ENCODE measurements at places on chromosomes 7 and 10.

DNA sequence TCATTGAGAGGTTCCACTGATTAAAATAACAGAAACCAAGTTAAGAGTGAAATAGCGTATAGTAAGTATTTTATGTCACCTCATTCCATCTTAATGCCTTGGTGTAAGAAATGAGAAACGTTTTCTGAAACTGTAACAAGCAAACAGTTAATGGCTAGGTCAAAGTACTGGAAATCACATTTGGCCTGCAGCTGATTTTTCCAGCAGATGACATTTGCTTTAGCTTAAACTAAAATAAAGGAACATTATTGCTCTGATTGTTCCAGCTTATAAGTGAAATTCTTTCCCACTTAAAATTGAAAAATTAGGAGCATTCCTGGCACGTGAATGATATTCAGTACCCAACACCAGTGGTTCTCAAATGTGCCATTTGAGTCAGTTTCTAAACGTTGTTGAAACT is 213.6 kb upstream of the DPP6 start:
- DNase-seq: no peak

DNA sequence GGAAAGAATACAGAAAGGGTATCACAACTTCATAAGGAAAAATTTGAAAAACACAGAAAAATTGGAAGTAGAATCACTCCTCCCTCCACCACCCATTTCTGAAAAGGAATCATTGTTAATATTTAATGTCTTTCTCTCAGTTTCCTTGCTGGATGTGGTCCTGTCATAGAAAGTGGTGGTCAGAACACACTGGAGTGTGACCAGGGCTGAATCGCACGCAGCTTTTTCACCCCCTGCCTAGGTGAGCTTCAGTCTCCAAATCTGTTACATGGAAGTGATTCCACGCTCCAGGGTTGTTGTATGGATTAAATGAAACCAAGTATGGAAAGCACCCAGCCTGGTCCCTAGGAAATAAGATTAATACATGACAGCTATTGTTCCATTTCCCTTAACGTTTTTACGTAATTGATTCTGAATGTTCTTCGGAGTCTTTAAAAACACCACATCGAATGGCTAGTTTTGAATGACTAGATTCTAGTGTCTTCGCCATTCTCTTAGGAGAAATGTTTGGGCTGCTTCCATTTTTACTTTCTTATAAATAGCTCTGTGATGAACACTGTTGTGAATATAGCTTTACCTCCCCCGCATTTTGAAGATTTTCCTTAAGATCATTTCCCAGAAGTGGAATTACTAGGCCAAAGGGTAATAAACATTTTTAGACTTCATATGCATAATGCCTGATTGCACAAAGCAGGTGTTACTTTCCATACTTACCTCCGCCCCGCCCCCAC is 10.9 kb upstream of the DUSP5 start:
- DNase-seq: no peak

- no peak for DNase-seq
Observed at GRCh38 chr7:43137811-43138210, 25.4 kb downstream of the HECW1 start.

DNA sequence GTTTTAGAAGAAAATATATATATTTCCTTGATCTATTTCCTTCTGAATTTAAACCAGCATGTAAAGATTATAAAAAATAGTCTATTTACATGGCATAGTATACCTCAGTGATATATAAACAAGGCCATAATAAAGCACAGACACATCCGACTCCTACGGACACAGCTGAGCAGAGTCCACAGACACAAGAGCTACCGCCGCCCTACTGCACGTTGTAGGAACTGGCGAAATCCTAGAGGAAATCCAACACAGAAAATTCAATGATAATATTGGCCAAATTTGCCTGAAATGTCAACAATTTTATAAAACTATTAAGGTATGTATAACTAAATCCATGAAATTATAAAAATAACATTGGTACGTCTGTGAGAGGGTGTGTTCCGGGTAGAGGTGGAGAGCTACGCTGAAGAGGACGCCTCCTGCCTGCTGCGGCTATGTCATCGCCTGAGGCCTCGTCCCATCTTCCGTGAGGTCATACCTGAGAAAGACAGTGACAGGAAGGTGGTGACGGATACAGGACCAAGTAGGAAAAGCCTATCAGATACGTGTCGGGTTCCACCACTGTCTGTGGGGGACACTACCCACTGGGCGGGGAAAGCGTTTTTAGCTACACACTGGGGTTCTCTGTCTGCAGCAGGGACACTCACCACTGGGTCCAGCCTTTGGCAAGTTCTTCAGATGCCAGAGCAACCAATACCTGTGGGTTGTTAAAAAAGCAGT is 29.3 kb upstream of the NCAPG2 start:
- no peak for DNase-seq

All from mesendoderm (in vitro differentiated cells).